Common myeloid progenitor, CD34-positive (primary cell): ENCODE measurements at places on chromosomes 1 and 21.

DNA sequence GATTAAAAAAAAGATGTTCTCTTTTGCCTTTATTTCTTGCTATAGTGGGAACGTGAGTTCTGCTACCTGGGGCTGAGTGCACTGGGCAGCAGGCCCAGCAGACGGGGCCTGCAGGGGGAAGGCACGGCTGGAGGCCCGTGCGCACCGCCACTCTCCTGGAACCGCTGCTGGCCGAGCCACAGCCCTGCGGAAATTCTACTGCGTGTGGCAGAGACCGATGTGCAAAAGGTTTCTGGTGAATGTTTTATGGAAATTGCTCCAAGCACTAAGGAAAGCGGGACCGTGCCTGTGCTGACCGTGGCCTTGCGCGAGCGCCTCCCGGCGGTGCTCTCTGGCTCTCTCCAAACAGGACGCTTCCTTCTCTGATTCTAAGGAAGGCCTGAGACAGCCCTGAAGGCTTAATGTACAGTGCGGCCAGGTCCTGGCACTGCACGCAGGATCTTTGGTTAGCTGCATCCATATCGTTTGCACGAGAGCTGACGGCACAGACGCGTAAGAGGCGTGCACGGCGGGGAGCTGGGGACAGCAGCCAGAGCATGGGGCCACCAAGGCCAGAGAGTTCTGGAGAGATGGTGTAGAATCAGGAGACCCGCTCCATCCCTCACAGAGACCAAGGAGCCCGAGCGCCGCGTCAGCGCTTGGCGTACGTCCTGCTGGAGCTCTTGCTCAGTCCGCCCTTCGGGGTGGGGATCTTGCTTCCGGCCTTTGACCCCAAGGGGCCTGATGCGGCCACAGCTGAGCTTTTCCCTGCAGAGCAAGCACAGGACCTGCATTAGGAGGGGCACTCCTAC lies 18.7 kb upstream of the LRRC47 start:
- no peak for DNase-seq

- DNase-seq: no peak
These were observed 36.1 kb downstream of the BEND5 start for GRCh38 chr1:48740621-48741020.

GRCh38 chr1:91924146-91924545 lies 25.1 kb upstream of the BRDT start:
- no peak for DNase-seq

- no peak for DNase-seq
These were observed 3.9 kb downstream of the KPNA6 start for GRCh38 chr1:32111789-32112188.

DNA sequence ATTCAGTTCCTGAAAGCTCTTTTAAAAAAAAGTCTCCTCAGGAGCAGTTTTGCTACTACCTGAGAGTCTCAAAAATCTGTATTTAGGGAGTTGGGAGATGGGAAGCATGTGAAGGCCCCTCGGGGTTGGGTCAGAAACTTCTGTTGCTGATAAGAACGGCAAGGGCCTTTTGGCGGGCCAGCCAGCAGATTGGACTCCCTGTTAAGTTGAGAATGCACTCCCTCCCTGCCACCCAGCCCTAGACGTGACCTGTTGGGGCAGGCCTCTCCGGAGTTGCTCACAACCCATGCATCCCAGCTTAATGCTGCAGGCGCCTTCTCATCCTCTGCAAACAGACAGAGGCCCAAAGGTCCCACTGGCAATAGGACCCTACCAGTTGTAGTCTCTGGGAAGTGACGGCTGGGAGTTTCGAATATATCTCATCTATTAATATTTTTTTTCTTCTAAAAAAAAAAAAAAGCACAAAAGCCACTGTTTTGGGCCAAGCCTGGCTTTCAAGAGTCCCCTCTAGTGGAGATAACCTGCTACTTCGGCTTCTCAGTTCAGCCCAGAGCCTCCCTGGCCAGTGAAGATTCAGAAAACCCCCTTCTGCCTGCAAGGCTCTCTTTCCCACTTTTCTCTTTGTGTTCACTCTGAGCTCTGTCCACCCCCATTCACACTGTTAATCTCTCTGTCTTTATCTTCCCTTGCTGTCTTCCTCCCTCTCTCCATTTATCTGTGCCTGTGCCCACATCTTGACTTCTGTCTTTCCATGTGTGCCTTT lies 5.3 kb downstream of the PLXNA2 start:
- peak; percentile 74 for DNase-seq

DNA sequence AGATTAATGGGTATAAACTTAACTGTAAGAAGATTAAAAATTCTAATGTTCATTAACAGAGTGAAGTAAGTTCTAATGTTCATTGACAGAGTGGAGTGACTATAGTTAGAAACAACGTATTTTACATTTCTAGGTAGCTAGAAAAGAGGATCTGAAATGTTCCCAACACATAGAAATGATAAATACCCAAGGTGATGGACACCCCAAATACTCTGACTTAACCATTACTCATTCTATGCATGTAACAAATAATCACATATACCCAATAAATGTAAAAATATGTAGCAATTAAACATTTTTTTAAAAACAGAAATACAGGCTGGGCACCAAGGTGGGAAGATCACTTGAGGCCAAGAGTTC lies 62.1 kb downstream of the ABL2 start:
- DNase-seq: no peak
